ENCODE measurements at places on chromosomes 12 and 14.

DNA sequence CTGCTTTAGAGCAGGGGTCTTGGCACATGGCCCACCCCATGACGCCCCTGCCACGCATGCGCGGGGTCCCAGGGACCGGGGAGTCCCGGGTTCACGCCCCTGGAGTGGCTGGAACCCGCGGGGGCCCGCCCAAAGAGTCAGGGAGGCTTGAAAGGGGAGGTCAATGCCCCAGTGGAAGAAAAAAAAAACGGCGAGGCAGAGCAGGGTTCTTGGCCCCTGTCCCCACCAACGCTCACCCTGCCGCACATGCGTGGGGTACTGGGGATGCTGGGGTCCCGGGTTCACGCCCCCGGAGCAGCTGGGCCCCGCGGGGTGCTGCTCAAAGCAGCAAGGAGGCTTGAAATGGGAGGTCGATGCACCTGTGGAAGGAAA lies 319.1 kb downstream of the ALG10 start:
- DNase-seq = no peak

- DNase-seq = no peak
Observed at GRCh38 chr14:61322799-61323290, 1.5 kb downstream of the PRKCH start.

DNA sequence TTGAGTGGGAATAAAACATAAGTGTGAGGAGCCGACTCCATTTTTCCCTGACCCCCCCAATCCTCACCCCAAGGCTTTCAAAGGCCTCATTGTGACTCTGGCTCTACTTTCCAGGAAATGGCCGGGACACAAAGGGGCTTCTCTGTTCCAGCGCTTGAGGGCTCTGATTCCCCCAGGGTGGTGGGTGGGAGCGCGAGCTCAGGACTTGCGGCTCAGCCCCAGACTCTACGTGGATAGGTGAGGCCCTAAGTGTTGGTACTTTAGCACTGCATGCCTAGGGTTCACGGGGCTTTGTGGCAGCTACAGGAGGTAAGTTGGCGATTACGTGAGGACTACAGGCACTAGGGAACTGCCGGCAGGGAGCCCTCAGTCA lies 553 bp downstream of the CNPY2 start:
- DNase-seq = peak; percentile 28

DNA sequence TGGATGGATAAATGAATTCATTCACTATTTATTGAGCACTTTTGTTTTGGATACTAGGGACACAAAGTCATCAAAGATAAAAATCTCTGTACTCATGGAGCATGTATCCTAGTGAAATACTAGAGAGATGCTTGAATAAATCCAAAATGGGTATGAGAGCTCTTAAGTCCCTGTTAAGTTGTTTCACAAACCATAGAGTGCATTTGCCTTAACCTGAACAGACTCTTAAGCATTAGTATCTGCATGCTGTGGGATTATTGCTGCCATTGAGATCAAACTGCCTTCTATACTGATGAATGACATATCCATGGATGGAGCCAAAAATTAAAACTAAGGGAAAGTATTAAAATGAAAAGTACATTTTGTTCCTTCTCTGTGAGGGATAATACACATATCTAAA lies 206.5 kb upstream of the KRR1 start:
- DNase-seq = no peak

DNA sequence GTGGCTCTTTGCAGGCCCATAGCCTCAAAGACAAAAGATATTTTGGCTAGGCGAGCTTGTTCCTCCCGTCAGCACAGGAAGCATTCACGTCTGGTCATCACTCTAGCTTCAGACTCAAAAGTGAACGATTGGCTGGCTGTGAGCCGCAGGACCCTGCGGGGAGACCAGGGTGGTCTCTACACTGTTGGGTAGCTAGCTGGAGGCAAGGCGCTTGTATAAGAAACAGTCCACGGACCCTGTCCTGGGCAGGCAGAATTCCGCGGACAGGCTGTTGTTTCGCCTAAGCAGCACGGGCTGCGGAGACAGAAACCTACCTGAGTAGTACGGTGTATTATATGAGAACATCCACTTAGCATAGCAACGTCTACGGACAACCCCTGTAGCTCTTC lies 29.6 kb downstream of the WBP11 start:
- DNase-seq = peak; percentile 73

Data from pancreas (tissue), 10 donors.